GM12891 (cell line): ENCODE measurements at places on chromosomes 12 and 14.

GRCh38 chr12:52438305-52439301 lies 4.4 kb upstream of the KRT75 start:
- no peak for DNase-seq

DNA sequence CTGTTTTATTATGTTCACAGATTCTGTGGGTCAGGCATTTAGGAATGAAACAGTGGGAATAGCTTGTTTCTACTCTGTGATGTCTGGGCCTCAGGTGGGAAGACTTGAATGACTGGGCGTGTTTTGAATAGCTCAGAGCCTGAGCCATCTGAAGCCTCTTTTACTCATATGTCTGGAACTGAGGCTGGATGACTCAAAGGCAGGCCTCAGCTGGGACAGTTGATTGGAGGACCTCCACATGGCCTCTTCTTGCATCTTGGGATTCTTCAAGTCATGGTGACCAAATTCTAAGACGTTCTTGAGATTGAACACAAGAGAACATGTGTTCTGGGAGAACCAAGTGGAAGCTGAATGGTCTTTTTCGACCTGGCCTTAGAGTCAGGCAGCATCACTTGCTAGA lies 45.8 kb upstream of the TBX3 start:
- no peak for DNase-seq

DNA sequence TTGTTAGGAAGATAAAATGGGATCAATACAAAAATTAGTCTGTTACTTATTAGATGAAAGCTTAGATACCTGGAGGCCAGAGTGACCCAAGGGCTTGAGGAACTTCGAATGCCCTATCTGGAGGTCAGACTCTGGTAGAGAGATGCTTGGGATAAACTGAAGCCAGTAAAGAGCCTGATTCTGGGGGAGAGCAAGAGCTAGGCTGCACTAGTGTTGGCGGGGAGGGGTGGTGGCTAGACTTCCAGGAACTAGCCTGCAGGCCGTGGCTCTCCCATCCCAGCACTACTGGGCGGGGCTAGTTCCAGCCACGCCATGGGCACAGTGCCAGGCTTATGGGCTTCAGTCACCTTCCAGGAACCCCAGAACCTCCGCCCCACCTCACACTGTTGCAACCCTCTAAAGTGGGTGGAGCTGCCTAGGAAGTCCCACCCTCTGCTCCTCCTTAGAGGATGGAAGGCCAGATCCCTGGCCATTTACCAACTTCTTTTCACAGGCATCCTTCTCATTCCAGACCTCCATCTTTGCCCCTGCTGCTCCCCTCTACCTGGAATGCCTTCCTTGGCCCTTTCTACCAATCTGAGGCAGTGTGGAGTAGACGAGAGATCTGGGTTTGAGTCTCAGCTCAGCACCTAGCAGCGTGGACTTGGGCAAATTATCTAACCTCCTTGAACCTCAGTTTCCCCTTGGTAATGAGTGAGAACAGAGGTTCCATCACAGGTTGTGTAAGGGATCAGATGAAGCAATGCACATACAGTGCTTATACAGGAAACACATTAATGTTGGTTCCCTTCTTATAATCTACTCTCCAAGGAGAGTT lies 6.3 kb upstream of the NFE2 start:
- no peak for DNase-seq

GRCh38 chr14:67697006-67697405 lies 1.4 kb upstream of the RDH11 start:
- no peak for DNase-seq

DNA sequence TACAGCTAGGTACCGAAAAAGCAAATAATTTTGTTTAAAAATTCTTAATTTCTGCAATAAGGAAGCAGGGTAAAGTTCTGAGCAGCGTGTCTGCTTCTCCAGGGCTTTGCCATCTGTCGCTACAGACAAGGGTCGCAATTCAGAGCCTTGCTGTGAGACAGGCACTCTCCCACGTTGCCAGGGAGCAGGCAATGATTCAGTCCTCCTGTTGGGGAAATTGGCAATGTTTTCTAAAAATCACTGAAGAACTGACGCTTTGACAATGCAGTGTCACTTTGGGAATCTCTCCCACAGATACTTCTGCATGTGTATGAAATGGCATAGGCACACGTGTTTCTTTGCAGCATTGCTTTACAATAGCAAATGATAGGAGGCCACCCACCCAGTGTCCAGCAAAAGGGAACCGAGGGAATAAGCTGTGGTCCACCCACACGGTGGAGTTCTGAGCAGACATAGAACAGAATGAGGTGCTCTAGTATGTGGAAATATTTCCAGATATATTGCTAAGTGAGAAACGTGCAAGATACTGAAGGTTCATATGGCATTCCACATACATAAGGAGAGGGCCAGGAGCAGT lies 16.0 kb upstream of the HIP1R start:
- no peak for DNase-seq

DNA sequence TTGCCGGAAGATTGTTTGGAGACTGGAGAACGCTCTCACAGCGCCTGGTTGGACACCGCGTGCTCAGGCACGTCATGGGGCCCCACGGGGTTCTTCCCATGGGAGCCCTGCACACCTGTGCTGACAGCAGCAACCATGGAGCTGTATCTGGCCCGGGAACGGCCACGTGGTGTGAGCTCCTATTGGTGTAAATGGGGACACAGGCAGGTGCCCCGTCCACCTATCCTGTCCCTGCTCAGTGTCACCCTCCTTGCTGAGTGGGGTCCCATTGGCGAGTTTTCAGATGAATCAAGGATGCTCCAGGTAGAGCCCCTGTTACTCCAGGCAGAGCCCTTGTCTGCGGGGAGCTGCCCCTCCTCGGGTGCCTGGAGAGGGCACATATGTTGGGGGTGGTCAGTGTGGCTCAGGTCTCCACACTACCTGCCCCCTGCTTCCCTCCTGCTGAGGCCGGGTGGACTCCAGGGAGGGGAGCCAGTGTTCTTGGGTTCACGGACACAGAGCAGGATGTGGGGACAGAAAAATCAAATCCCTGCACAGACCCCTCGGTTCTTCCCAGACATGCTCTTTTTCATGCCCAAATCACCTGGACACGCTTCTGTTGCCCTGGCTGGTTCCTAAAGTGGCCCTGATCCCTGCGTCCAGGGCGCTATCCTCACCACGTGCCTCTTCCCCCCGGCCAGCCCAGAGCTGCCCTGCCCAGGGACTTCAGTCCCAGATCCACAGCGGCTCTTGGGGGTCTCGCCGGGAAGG lies 250.1 kb downstream of the ADGRD1 start:
- DNase-seq: no peak

- DNase-seq: no peak
Measured at GRCh38 chr14:53622447-53622846, 334.2 kb downstream of the BMP4 start.
